Astrocyte of the spinal cord (primary cell): ENCODE measurements at places on chromosomes 6 and 20.

GRCh38 chr6:138724015-138724414, 49.6 kb upstream of the CCDC28A start:
- DNase-seq: peak; percentile 84

GRCh38 chr20:667351-668034, 8.1 kb downstream of the SCRT2 start:
- DNase-seq: peak; percentile 16

DNA sequence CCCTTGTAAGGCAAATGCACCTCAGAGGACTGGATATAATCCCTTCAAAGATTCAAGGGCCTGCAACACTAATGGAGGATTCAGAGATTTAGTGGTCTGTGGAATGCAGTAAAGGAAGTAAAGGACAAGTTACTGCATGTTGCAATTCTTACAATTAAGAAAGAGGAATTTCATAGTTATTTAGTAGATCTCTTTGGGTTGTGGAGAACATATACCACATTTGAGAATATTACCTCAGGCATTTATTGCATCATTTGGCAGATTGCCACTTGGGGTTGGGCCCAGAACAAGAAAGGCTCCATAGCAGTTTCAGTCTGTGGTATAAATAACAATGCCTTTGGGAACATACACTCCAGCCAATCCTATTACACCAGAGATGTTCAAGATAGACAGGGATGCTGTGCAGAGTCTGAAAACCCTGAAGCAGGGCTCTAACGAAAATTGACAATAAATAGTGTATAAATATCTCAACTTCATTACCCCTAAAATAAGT, 20.9 kb upstream of the EPM2A start:
- peak; percentile 95 for DNase-seq

GRCh38 chr20:32140603-32141002, 31.1 kb downstream of the TM9SF4 start:
- no peak for DNase-seq

- peak; percentile 27 for DNase-seq
Observed at GRCh38 chr6:25016014-25016720, 80.4 kb upstream of the RIPOR2 start.

GRCh38 chr6:79536585-79536953, 661 bp downstream of the LCA5 start:
- peak; percentile 63 for DNase-seq

DNA sequence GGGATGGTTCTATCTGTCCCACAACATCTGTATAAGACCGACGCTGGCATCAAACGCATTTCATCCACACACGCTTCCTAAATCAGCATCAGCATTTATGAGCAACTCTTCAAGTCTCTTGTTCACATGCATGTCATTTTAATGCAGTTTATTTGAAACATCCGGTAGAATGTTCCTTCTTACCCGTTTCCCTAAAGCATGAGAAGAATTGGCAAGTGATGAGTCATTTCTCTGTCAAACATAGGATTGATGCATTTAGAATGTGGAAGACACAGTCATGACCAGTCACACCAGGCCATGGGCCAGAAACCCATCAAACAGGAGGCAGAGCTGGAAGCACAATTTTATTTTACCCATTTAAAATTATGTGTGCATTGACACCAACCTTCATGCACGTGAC, 122.8 kb downstream of the UST start:
- peak; percentile 89 for DNase-seq

DNA sequence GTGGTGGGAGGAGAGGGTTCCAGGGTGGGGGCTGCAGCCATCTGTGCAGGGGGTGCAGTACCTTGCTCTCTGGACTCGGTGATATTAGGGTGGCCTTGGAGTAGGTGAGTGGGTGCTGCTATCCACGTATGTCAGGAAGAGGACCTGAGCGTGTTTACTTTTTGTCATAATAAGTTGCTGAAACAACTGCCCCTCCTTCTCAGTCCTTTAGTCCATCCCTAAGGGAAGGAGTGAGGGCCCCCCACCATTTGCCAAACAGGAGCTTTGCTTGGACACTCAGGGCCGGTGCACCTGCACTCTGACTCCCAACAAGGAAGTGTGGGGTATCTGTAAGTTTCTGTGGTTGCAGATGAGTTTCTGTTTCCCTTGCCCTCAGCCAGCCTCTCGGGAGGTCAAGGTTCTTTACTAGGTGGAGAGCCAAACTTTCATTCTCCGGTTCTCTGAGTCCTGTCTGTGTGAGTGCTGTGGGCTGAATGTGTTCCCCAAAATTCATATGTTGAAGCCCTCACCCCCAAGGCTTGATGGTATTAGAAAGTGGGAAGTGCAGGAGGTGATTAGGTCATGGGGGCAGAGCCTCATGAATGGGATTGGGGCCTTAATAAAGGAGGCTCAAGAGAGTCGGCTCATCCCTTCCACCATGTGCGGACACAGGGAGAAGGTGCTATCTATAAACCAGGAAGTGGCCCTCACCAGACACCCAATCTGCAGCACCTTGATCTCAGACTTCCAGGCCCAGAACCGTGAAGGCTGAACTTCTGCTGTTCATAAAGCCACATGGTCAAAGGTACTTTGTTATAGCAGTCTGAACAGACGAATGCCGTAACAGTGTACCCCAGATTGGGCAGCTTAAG, 19.6 kb upstream of the CCR6 start:
- DNase-seq: no peak

- no peak for DNase-seq
Observed at GRCh38 chr6:128538763-128539162, 18.4 kb upstream of the PTPRK start.

GRCh38 chr20:48828734-48829460, 1.1 kb upstream of the PREX1 start:
- no peak for DNase-seq

DNA sequence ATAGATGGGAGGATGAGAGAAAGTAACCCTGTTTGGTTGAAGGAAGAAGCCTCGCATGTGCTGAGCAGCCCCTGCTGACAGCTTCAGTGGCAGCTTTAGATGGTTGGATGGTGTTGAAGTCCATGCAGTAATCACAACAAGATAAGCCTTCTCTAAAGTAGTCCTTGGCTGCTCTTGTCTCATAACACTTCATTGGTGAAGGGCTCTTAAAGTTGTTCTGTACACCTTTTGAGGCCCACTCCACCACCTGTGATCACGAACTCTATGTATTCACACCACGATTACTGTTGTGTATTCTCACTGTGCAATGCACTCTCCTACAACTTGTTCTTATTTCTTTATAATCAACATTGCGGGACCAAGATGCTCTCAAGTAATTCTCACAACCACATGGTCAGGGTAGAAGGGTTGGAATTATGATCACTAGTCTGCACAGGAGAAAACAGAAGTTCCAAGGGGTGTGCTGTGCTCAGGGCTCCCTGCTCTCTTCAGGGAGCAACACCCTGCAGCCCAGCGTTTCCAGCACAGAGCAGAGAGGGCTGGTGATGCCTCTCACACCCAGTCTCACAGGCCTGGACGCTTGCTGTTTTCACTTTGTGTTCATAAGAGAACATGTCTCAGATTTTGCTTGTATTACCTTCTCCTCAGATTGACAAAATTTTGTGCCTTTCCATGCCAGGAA, 294.4 kb downstream of the SMOC2 start:
- DNase-seq: no peak

DNA sequence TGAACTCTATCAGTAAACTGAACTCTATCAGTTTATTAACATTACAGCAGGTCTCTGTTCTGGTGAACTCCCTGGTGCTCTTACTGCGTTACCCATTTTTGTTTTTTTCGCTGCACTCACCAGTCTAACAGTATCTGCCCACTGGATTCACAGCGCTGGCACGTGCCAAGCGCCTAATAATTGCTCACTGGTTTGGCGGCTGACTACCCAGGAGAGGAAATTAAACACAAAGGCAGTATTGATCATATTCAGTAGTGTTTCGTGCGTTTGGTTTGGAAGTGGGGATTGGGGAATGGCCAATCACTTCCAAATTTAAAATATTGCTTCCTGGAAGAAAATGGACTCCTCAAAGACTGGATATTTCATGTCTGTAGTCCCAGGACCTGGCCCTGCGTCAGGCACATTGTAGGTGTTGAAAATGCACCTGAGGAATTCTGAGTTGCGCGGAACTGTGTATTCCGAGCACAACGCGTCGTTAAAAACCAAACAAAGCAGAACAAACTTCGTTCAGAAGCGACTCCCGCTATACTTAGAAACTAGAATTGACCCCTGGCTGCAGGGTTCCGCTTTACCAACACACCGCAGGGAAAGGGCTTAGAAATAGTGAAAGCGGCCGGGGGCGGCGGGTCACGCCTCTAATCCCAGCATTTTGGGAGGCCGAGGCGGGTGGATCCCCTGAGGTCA, 1.1 kb upstream of the RPS12 start:
- peak; percentile 68 for DNase-seq

DNA sequence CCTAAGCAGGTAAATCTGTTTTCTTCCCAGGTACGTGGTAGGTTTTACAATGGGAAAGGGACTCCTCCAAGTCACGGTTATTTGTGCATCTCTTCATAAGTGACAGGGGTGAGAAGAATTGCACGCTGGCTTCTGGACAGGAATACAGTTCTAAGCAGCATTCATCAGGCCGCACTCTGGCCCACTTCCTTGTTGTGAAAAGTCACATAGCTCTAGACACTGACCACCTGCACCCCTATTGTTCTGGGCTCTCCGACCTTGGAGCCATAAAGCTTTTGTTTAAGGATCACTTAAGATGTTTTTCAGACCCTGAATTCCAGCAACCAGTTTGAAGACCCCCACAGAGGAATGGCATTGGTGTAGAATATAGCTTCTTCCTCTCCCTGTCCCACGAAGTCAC, 31.4 kb downstream of the RAMACL start:
- no peak for DNase-seq

- DNase-seq: no peak
Observed at GRCh38 chr20:34095825-34096224, 16.2 kb downstream of the EIF2S2 start.

DNA sequence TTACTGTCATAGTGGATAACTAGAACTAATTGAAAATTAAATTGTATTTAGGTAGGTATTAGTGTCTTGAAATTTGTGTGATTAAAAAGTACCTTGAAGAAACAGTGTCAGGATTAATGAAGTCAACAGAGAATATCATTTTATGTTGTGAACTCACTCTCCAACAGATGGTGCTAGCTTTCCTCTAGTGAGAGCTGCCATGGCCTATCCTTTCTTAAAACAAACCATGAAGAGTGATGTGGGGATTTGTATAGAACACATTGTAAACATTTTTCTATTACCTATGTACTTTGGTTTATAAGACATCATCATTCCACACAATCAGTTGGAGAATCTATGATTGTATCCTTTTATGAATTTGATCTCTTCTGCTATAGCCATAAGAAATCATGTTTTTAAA, 4.8 kb upstream of the SRSF12 start:
- DNase-seq: peak; percentile 44

- no peak for DNase-seq
Observed at GRCh38 chr6:141968632-141969031, 164.1 kb upstream of the GJE1 start.

DNA sequence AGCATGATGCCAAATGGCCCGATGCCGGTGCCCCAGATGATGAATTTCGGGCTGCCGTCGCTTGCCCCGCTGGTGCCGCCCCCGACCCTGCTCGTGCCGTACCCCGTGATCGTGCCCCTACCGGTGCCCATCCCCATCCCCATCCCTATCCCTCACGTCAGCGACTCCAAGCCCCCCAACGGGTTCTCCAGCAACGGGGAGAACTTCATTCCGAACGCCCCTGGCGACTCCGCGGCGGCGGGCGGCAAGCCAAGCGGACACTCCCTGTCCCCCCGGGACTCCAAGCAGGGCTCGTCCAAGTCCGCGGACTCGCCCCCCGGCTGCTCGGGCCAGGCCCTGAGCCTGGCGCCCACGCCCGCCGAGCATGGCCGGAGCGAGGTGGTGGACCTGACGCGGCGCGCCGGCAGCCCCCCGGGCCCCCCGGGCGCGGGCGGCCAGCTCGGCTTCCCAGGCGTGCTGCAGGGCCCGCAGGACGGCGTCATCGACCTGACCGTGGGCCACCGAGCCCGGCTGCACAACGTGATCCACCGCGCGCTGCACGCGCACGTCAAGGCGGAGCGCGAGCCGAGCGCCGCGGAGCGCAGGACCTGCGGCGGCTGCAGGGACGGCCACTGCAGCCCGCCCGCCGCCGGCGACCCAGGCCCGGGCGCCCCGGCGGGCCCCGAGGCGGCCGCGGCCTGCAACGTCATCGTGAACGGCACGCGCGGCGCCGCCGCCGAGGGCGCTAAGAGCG, 144.6 kb downstream of the SOBP start:
- no peak for DNase-seq

DNA sequence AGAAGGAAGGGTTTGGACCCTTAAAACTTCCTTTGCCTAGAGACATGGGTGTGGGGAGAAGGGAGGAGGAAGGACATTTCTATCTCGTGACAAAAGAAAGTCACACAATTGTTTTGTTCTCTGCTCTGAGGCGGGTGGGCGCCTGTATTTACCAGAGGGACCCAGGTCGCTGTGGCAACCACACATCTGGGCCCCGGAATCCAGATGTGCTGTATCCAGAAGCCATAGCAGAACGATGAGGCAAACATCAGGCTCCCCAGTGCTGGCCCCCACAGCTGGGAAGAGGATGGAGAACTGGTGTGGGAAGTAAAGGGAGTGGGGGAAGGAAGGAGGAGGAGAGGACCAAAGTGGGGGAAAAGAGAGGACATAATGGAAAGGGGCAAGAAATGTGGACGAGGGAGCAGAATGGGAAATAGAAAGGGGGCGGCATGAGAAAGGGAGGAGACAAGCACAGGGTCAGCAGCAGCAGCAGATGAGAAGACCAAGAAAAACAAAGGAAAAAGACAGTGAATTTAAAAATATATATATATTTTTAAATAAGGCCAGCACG, 3.4 kb upstream of the TNXB start:
- no peak for DNase-seq

GRCh38 chr6:168221000-168221399, 98.6 kb downstream of the DACT2 start:
- no peak for DNase-seq

DNA sequence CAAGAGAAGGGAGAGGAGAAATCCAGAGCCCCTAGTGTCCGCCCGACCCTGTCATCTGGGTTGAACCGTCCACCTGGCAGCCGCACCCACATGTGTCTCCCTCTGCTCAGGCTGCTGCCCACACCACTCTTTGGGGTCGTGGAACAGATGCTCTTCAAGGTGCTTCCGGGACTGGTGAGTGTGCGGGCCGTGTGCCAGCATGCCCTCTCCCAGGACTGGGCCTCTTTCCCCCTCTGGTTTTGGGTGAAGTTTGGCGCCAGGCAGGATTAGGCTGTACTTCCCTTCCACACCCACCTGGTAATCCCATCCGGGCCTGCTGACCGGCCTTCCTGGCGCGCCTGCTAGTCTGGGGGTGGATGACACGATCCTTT, 7.9 kb downstream of the BPIFB3 start:
- DNase-seq: no peak

GRCh38 chr6:14189074-14189473, 71.5 kb downstream of the CD83 start:
- no peak for DNase-seq

- no peak for DNase-seq
Observed at GRCh38 chr6:54020334-54020733, 90.9 kb upstream of the MLIP start.

DNA sequence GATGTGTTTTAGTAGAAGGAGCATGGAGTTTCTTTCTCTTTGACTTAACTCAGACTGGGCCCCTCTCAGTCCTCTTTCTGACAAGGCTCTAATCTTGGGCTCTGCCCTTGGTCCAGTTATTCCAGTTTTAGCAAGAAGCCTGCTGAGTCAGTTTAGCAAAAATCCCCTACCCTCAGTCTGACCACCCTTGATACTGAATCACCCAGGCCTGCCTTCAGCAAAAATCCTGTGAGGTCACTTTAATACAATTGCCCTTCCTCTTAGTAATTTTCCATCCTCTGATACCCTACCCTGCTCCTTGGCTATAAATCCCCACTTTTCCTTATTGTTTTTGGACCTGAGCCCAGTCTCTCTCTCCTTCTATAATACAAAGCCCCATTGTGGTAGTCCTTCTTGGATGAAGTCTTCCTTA, 326.7 kb upstream of the NOX3 start:
- peak; percentile 96 for DNase-seq

- DNase-seq: no peak
Observed at GRCh38 chr6:136039185-136039584, 187.7 kb downstream of the PDE7B start.
